ENCODE measurements at places on chromosomes 7 and 10.
A peak's percentile ranks its signal among the peaks of the same experiment; 100 is the strongest.

DNA sequence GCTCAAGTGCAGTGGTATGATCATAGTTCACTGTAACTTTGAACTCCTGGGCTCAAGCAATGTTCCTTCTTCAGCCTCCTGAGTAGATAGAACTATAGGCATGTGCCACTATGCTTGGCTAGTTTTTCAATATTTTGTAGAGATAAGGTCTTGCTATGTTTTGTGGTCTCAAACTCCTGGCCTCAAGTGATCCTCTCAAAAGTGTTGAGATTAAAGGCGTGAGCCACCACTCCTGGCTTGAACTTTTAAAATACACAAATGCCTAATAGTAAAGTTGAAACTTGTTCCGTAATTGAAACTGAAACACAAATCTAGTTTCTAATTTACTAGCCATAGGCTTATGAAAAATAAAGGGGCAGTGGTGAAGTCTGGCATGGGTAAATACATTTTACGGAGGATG, 65.7 kb downstream of the AP3M1 start:
- DNase-seq, result no peak

DNA sequence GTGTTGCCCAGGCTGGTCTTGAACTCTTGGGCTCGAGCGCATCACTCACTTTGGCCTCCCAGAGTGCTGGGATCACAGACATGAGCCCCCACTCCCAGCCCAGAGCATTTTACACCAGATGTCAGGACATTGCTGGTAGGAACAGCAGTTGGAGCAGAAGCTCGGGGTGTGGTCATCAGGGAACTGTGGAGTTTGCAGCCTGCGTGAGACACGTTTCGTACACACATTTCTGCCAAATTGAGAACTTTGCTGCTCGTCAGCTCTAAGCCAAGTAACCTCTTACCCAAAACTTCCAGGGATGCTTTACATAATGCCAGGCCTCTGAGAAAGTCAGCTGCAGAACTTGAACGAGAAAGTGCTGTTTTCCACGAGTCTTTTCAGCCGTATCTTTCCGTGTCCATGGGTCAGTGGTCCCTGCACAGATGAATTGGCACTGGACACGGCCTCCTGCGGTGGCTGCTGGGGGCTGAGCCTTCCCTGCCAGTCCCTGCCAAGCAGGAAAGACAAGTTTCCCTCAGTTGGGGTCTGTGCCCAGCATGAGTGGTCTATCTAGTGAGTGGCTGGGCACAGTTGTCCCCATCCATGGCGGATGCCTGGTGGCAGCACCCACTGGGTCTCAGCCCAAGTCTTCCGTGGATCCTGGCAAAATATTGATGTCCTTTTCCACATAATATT, 54.4 kb downstream of the DNAJB6 start:
- no peak for DNase-seq

DNA sequence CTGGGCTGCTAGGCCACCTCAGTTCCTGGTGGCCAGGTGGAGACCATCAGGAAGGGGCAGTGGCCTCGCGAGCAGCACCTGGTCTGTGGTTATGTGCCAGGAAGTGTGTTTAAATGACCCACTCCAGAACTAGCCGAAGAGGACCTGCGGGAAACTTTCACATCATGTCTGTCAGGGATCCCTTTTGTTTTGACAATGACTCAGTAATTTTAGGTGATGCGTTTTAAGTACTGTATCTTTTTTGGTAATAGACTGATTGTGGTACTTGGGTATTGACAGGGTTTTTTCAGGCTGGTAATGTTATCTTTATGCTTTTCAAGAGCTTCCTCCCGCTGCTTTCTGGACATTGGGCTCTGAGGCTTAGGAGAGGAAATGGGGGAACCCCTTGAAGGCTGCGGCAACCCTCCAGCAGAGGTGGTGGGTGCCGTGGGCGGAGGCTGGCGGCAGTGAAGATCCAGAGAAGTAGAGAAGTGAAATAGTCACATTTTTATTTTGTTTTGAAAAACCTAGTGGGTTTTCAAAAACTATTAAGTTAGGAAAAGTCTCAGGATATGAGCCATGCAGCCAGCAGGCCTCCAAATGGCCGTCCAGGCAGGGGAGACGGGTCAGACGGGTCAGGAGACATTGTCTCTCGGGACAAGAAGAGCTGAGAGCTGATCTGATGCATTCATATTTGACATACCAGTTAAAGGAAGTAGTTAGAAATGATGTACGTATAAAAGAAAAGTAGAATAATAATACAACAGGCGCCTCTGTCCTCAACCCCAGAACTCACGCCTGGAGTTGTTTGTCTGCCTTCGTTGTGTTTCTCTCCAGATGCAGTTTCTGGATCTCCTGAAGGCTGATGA, 27.7 kb downstream of the PPP2R2D start:
- no peak for DNase-seq

GRCh38 chr10:111076682-111077478, at the start of gene ADRA2A:
ADRA2A (plus strand) TSS chr10:111077029; CDS start chr10:111077997, 968 bp downstream.
- no peak for DNase-seq

DNA sequence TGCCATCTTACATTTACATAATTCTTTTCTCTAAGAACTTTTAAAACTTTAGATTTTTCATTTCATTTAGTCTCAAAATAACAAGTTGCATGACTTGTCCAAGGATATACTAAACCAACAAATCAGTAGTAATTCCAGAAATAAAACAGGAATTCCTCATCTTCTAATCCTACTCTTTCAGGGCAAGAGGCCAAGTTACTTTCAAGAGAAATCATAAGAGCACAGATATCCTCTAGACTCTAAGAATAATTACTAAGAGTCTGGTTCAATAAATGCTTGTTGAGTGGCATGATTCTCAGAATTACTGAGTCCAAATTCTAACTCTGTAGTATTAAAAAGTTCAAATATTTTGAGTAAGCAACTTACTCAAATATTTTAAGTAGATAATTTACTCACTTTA, 12.9 kb downstream of the PDZD8 start:
- DNase-seq, result no peak

- no peak for DNase-seq
Observed at GRCh38 chr7:107185716-107186115, 16.9 kb downstream of the HBP1 start.

- no peak for DNase-seq
Observed at GRCh38 chr7:141320287-141320686, 230.9 kb upstream of the AGK start.

GRCh38 chr10:61410353-61411070, 42.7 kb downstream of the TMEM26 start:
- no peak for DNase-seq

GRCh38 chr7:146875237-146875785, 758.7 kb downstream of the CNTNAP2 start:
- no peak for DNase-seq

DNA sequence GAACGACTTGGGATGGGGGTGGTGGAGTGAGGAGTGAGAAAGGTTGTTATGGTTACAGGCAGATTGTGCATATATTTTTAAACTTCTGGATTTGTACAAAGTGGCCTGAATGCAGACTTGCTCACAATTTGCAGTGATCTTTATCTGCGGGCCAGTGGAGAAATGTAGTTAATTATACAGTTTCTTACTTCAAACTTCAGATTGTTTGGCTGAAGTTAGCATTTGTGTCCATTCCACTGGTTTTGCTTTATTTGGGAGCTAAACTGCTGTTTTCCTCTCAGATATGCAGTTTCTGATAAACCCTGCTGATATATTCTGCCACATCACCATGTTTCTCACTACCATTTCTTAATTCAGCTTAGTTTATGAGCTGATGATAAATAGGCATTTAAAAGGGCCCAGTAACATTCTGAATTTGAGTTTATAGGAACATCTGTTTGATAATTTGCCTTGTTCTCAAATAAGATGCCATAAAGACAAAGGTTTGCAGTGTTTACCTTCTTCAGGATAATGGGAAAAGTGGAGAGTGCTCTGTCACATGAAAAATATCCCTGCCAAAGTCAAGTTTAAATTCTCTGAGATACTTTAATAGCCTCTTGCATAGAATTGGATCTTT, 170.1 kb downstream of the ST7 start:
- no peak for DNase-seq

DNA sequence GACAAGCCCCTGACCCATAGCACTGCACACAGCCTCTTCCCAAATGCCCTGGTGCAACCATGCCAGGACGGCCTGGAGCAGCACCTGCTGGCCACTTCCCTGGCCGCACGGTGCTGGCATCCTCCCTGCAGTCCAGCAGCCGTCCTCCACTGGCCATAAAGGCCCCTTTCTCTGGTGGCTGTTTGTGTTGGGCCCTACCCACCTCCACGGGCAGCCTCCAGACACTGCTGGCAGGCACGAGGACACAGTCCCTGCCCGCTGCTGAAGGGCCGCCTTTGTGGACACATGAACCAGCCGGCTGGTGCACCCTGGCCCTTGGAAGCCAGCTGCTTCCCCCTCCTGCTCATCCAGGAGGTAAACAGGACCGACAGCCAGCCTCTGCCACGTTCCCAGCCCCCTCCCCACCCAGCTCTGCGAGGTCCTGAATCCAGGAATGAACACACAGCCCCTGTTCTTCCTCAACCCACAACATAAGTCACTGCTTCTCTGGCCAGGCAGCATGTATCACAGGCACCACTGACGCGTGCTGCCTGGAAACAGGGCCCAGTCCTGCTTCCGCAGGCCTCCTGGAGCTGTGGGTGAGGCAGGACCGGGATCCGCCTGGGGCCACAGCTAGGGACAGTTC, 43.8 kb downstream of the SPOCK2 start:
- no peak for DNase-seq

- peak; percentile 12 for DNase-seq
Observed at GRCh38 chr10:47311932-47312662, 10.2 kb upstream of the GDF2 start.

- DNase-seq, result no peak
Observed at GRCh38 chr10:19663344-19663743, 152.9 kb upstream of the PLXDC2 start.

DNA sequence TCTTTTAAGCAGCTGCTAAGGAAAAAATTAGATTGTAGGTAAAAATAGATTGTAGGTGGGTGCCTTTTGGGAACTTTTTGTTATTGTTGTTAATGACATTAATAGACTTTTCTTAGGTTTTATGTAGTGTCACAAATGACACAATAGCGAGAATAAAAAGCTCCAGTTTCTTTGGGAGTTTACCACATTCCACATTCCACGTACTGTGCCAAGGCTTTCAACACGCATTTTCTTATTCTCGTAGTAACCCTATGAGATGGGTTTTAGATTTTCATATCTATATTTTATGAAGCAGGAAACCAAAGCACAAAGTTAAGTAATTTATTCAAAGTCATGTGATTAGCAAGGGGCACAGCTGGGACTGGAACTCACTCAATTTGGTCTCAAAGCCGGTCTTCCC, 103.8 kb downstream of the XRCC2 start:
- DNase-seq, result no peak

DNA sequence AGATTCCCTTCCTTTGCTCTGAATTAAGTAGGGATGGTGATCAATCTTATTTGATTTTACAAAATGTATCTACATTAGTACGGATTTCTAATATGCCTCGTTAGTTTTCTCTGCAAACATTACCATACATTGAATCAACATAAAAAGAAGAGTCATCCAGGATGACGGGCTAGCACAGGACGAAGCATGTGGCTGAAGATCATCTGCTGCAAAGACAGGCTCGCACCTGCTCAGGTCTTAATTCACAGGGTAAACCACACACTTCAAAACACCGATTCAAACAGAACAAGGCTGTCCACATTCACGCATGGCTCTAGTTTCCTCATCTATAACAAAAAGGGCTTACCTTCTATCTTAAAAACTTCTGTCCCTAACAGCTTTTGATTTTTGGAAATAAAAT, 323.0 kb downstream of the PARD3 start:
- no peak for DNase-seq

- no peak for DNase-seq
Observed at GRCh38 chr7:10181996-10182395, 791.7 kb upstream of the PHF14 start.

DNA sequence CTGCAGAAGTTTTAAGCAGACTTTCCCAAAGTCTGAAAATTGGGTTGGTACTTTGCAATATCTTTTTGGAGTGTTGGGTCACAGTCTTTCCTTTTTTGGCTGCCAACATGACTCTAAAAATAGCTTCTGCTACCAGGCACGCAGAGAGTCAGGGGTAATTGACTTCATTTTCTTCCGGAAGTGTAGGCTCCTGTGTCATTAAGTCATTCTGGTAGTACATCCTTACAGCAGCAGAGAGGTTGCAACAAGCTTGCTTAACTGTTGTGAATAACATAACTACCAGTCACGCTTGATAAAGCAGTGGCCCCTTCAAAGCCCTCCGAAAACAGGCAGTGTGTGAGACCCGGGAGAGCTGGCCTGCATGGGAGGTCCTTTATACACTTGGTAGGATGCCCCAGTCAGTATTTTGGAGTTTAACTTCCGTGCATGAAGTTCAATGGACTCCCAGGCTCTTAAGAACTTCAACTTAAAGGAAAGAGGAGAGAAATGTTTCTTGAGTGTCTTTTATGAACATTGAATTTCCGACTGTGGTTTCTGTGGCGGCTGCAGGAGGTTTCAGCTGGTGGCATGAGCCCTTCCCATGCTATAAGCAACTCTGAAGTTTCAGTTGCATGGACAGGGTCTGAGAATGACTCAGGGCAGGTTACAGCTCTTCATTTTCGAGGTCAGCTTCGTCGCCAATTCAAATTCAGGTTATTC, 310.7 kb downstream of the GALNT17 start:
- no peak for DNase-seq

- no peak for DNase-seq
Observed at GRCh38 chr7:134948246-134948645, 38.1 kb upstream of the AGBL3 start.

DNA sequence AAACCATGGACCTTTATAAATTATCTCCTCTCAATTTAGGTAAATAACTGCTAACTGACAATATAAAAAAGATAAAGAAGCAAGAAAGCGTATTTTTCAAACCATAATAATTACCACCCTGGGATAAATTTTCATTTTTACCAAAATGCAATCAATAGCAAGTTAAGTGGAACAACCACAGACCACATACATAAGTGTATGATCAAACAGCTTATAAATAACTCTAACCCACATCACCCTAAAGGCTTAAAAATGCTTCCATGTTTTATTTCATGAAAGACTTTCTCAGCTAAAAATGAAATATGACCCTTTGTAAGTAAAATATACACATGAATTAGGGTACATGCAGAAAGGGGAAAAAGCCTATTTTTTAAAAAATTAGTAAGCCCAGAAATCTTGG, 156.5 kb downstream of the SGMS1 start:
- no peak for DNase-seq

DNA sequence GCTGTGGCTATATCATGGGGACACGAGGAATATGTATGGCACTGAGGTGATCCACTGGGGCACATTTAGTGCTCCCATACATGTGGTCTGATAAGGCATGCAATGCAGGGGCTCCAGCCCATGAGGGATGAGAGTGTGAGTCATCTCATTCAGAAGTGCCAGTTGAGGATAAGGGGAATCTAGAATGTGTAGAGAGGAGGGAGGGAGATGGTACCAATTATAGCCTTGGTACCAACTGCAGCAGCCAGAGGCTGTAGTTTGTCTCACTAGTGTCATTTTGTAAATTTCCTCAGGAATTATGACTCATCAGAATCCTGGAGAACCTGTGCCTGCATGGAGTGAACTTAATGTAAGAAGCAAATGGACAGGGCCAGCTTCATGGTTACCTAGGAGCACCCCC, 46.2 kb downstream of the LAMB4 start:
- DNase-seq, result no peak

DNA sequence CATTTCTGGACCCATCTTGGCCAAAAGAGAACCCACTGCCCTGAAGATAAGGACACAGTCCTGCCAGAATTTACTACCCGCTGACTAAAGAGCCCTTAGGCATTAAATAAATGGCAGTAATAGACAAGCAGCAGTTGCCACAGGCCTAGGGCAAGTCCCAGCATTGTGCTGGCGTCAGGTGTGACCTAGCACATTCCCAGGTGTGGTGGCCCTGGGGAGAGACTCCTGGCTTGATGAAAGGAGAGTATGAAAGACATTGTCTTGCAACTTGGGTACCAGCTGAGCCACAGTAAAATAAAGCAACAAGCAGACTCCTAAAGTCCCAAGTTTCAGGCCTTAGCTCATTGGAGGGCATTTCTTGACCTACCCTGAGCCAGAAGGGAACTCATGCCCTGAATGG, 715.7 kb upstream of the SORCS1 start:
- no peak for DNase-seq

Data from AG04449 (cell line).